ENCODE measurements at places on chromosomes 4 and X.

DNA sequence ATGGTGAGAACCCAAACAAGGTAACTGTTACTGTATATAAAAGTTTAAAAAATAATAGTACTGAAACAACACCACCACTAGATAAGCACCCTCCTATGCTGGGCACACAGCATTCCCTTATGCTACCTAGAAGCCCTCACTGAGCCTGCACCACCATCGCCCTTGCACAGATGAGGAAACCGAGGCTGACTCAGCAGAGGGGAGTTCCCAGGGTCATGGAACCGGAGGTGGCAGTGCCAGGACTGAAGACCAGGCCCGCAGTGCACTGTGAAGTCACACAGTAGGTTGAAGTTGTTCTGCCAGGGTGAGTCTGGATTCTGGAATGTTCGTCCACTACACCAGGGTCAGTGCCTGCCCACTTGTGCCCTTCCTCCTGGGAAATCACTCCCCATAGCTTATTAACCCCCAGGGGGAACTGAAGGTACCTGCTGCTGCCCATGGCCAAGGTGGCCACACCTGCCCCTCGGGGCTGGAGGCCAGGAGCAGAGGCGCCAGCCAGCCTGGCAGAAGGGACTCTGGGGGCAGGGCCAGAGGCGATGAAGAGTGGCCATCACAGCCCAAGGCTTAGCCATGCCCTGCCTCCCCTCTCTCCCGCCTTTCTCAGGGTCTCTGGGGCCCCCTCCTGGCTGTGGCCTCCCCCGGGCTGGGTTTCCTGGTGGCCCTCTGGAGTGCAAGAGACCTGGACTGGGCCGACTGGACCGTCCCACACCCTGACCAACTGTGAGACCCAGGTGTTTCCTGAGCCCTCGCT is 15.1 kb upstream of the ABLIM2 start:
- no peak for DNase-seq

DNA sequence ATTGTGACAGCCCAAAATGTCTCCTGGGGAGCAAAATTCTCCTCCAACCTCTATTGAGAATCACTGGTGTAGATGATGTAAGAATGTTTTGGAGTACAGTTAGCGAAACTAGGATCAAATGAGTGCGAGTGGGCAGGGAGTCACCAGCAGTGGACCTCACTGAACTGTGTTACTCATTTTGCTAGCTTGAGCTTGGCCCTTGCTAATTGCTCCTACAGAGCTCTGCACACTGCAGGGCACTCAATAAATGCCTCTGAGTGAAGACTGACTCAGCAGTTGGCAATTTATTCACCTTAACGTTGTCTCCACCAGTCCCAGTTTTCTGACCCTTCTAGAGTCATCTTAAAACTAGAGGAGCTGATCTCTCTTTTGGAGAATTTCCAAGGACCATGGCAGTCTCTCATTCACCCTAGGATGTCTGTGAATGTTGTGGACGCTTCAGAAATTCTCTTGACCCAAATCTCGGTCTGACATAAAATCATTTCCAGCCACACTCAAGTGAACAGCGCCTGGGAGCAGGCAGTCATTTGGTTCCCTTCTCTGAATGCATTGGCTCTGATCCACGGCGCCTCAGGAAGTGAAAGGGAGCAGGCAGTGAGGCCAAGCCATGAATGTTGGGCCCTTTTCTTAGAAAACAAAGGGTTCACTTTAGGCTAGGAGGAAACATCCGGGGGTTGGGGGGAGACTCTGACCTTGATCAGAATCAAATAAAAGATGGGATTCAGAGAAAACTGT is 148.1 kb downstream of the NWD2 start:
- no peak for DNase-seq

DNA sequence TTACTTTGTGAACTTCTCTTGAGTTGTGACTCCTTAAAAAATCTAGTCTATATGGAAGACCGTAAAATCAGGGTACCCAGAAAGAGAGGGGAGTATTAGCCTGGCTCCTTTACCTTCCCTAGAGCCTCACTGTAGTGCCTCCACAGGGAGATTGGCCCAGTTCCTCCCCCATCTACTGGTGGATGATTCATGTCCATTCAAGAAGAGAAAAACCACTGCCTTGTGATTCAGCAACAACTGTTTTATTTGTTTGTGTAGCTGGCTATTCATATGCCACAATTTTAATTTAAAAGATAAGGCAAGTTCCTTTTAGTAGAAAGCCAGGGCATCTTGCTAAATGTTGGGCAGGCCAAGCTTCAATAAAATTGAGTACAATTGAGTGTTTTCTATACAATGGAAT is 221.8 kb upstream of the KCNIP4 start:
- DNase-seq, result no peak

DNA sequence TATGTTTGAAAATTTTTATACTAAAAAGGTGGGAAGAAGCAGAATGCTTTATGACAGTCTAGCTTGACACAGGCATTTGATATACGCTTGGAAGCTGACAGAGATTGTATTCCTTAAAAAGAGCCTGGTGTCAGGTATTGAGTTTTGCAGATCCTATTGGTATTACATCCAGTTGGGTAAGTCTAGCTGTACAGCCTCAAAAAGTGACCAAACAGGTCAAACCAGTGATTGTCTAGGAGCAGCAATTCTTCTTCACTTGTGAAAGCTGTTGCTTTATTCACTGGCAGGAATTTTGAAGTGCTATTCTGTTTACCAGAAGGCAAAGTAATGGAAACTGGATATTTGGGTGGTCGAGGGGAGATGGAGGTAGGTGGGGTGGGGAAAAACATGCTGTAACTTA is 77.5 kb downstream of the UCHL1 start:
- no peak for DNase-seq

DNA sequence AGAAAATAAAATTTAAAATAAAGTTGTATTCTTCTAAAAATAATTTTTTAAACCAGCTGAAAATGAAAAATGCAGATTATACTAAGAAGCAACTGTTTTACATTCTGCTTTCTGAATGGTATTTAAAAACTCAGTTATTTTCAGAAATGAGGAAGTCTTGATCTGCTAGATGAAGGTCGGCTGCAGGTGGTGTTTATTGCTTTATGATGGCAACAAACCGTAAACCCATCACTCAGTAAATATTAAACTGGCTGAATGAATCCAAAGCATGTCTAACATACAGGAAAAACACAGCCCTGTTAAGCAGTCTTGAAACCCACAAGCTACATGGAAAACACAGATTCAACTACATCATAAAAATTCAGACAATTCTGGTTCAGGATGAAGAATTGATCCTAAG is 29.3 kb downstream of the DYNLT3 start:
- DNase-seq, result no peak

DNA sequence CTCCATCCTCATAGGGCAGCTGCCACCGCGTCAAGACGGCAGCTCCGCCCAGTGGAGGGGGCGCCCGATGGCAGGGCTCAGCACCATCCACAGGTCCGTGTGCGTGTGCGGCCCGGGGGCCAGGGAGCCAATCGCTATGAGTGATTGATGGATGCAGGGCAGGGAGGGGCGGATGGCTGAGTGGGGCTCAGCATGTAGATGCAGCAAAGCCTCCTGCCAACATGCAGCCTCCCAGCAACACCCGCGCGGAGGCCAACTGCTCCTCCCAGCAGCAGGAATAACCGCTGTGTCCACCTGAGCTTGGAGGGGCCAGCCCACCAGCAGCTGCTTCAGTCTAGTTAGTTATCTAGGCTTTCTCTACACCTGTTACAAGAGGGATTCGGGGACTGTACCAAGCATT is 77.4 kb downstream of the MTMR1 start:
- DNase-seq, result no peak

DNA sequence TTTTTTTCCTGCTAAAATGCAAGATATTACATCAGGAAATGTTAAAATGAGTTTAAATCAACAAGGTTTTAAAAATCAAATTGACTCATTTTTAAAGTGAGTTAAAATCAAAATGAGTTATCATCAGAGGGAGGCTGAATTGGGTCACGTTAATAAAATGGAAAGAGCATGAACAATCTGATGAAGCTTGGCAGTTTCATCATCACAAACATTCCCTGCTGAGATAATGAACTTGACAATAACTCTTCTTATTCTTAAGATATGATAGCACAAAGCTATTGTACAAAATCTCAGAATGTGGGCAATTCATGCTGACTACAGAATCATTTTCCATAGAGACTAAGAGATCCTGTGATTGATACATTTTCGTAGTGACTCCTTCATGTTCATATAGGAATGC is 1086.7 kb downstream of the STIM2 start:
- no peak for DNase-seq

- no peak for DNase-seq
Observed at GRCh38 chr4:53004497-53005148, 142.5 kb downstream of the RASL11B start.

DNA sequence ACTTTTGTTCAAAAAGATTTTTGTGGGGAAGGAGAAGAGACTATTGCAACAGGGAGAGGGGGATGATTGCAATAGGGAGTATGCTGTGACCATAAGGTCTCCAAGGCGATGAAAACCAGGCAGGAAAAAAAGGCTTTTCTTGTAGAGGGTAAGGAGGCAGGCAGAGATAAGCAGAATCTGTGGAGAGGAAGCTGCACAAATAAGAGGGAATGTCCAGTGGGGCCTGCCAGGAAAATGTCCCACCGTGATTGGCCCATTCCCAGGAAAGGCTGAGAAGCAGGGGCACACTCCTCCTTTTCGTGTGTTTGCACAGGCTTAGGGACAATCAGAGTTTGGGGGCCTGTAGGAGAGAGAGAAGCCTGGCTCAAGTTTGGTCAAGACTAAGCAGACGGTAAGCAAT is 29.1 kb downstream of the SPACA5 start:
- DNase-seq, result no peak

- DNase-seq, result no peak
Observed at GRCh38 chrX:130831347-130831722, 71.7 kb downstream of the ENOX2 start.

DNA sequence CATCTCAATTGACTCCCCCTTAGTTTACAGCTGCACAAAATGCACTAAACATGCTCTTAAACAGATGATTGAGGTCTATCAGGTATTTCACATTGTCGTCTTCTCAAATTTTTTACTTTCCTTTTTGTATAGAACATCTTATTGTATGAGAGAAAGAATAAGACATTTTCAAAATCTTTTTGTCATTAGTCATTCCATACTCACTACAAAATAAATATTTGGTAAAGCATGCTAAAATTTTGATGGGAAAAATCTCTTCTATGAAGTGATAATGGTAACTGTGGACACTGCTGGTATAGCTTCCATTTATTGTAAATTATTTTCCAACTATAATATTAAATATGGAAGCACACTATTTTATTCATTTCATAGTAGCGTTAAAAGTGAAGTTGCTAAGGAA is 185.6 kb upstream of the FSTL5 start:
- no peak for DNase-seq

- DNase-seq, result peak; percentile 9
Observed at GRCh38 chrX:103211012-103211715, 3.7 kb upstream of the BEX4 start.

- DNase-seq, result no peak
Observed at GRCh38 chr4:132958457-132959263, 190.4 kb upstream of the PCDH10 start.

- DNase-seq, result no peak
Observed at GRCh38 chr4:85761803-85762528, 287.0 kb downstream of the ARHGAP24 start.

- no peak for DNase-seq
Observed at GRCh38 chrX:5991393-5991792, 237.3 kb downstream of the NLGN4X start.

DNA sequence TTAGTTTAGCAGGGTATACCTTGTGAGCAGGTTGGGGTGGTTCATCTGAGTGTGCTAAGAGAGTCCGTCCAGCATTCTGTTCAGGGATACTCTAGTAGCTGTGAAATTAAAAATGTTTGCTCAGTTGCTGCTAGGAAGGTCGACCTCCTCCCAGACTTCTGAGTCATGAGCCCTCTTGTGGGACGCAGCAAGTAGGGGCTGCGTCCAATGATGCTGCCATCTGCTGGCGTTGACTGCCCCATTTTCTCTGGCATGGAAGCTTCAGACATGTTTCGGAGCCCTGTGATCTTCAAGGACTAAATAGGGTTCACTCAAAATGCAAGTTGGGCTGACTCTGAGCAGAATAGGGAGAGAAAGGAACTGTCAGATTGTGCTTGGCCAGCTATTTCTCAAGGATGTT is 201.0 kb upstream of the ARSJ start:
- DNase-seq, result peak; percentile 11

GRCh38 chr4:7186031-7186430 is 6.3 kb upstream of the SORCS2 start:
- DNase-seq, result no peak

GRCh38 chr4:39698424-39699009 is 581 bp downstream of the UBE2K start:
- peak; percentile 7 for DNase-seq

- DNase-seq, result no peak
Observed at GRCh38 chr4:178672512-178672911, 1230.3 kb upstream of the AGA start.

DNA sequence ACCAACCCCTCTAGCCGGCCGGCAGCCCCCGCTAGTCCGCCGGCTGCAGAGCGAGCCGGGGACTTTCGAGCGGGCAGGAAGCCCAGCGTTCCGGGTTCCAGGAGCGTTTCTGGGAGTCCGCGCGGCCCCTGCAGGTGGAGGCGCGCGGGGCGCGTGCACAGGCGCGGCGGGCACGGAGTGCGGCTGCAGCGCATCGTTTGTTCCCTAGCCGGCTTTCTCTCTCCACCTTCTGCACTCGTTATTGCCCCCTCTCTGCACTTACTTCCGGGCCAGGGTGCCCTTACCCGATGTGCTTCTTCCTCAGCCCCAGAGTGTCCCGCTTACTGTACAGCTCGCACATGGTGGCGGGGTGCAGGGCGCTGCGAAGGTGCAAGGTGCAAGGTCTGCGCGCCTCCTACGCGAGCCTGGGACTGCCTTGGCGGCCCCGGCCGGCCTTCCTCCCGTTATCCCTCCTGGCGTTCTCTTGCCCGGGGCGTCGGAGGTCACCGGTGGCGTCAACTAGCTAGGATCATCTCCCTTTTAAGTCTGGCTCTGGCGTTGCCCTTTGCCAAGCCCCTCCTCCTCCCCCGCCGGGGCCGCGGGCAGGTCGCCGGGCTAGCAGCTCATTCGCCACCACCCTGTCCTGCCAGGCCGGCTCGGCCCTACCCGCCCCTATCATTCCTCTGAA is at the start of gene ETNPPL:
ETNPPL (minus strand) TSS at position 495 of the 667 bp plus-strand sequence; CDS start at position 340, 155 bp downstream.
- DNase-seq, result no peak

DNA sequence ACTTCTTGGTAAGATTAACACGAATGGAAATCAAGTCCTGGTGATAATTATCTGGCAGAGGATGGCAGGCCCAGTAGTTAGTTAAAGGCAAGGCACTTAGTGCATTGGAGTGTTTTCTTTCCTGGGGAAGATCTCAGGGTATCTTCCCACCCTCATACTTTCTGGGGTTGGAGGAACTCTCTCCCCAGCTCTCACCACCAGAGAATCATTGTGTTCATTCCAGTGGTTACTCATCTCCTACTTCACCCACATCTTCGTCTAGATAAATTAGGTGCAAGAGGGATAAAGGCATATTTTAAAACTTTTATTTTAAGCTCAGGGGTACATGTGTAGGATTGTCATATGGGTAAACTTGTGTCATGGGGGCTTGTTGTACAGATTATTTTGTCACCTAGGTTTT is 67.5 kb upstream of the SH3RF1 start:
- no peak for DNase-seq

DNA sequence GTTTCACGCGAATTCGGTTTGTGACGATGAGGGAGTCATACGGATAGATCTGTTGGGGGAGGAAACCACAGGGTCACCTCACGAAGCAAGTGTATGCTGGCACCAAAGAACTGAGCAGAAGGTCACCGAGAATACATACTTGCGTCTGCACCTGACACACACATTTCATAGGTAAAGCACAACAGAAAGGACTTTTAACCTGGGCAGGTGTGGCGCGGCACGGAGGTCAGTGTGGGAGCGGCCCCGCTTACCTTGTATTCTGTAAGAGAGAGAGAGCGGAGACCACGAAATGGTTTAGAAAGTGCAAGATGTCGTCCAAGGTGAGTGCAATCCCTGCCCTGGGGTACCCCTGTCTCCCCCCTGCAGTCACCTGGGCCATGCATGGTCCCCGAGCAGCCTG is 43.6 kb upstream of the AFAP1 start:
- DNase-seq, result no peak

All from activated gamma-delta T cell treated with anti-CD3 and anti-CD28 coated beads, Interleukin-2, amount 50 U/mL, for 16 hours (primary cell).